Cortex of kidney (tissue), 1 donor: ENCODE measurements at places on chromosomes 6 and 20.

DNA sequence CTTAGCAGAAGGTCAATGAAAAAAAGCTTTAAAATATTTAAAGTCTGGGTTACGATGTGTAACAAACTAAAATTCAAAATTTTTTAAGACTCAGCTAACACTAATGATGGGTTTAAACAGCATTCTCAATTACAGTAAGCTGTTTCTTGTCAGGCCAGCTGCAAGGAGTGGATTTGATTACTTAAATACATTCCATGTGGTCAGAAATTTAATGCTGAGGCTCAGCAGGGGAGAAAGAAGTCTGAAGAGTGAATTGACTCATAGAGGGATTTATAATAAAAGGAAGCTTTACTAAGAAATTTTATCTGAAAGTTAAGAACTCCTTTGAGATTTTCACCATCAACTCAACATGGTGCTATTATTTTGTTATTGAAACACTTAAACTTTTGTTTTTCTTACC, 398.6 kb downstream of the KHDRBS2 start:
- no peak for DNase-seq

- no peak for DNase-seq
Measured at GRCh38 chr6:104699593-104700329, 160.0 kb downstream of the HACE1 start.

DNA sequence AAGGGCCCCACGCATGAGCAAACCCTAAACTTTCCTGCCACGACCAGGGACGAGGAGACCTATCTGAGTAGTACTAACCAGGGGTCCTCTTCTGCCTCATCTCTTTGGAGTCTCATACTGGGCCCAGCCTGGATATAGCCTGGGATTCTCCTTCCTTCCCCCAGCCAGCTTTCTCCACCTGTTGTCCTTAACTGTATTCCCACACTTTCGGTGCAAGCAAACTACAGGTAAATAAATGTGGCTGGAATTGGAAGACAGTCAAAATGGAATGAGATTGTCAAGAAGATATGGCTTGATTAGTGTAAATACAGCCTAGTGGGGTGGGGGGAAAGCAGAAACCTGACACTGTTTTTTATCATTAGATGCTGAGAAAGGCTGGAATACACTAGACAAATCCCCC, 23.5 kb upstream of the LY86 start:
- no peak for DNase-seq

- no peak for DNase-seq
Measured at GRCh38 chr6:134477991-134478635, 160.2 kb upstream of the SGK1 start.
